ENCODE measurements at places on chromosomes 16 and 17.

GRCh38 chr16:79758615-79759346 is 158.2 kb upstream of the MAF start:
- no peak for DNase-seq

DNA sequence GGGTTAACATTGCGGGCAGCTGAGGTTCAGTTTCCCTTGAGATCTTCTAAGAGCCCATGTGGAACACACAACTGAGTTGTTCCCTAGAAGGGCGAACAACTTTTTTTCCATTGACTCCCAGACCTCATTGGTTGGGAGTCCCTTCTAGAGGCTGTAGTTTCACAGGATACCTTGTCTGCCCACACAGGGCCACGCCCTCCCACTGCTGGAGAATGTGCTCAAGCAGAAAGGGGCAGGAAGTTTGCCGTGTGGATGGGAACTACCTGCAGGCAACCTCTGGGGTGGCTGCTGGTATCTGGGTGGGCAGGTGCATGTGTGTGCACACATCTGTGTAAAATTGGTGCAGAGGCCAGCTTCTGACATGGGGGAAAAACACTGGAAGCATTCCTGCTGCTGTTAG is 178.8 kb upstream of the PSMD7 start:
- DNase-seq: no peak

GRCh38 chr16:539901-540530 is 12.5 kb downstream of the CAPN15 start:
- no peak for DNase-seq

GRCh38 chr17:70314506-70314905 is 145.2 kb downstream of the KCNJ2 start:
- no peak for DNase-seq

DNA sequence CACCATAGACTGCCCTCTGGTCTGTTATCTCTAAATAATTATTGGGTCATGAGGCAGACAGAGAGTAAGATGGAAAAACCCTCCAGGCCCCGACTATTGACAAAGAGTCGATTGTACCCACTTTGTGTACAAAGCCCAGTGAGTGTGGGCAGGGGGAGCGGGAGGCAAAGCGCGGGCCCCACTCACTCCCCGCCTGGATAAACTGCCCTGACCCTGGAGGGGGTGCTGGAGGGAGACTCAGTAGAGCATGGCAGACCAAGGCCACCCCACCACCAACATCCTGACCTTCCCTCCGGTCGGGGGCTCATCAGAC is 11.2 kb upstream of the CPSF4L start:
- no peak for DNase-seq

DNA sequence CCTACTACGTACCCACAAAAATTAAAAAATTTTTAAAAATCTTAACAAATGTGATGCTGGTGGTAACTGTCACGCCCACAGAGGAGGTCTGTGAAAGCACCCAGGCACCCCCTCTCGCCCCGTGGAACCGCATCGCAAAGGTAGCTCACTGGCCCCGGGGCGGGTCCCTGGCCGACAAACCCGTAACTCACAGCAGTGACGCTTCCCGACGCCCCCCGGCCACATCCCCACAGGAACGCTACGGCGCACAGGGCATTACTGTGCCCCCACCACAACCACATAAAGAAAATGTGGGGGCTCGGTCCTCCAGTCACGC is 366 bp downstream of the ANKS3 start:
- no peak for DNase-seq

GRCh38 chr16:28298511-28298878 is 6.2 kb downstream of the SBK1 start:
- DNase-seq: no peak

GRCh38 chr17:78127239-78127887 is 1.2 kb downstream of the TMC6 start:
- DNase-seq: peak; percentile 57

DNA sequence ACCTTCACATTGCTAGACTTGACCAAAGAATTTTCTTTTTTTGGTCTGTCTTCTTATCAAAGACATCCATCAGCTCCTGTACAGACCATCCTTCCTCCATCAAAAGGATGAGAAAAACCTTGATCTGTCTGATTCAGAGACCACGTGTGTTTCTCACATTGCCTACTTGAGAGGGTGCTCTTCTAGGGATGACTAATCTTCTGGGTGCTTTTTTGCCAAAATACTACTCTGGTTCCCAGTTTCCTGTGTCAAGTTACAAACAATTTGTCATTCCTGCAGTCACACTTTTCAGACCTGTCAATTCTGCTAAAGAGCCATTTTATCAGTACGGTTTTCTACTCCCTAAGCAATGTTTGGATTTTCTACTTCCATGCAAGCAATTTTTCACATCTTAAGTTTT is 492.2 kb downstream of the CDH11 start:
- DNase-seq: no peak

DNA sequence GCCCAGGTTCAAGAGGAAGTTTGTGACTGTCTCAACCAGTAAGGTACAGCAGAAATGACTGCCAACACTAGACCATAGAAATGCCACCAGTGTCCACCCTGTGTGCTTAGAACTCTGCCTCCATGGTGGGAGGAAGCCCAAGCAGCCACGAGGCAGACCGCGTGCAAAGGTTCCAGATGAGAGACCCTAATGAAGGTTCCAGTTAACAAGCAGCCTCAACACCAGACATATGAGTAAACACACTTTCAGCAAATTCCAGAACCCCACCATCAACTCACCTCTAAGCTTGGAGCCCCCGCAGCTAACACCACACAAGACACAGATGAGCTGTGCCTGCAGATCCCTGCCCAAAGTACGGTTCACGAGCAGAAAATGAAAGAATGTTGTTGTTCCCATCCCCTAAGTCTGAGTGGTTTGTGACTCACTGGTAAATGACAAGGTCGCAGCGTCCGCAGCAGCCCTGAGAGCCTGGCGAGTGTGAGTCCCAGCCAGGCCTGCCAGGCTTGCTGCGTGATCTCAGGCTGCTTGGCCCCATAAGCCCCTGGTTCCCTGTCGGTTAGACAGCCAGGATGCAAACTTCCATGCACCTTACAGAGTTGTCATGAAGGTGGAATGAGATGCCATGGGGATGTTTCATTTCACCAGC is 193.7 kb downstream of the C16orf95 start:
- DNase-seq: no peak

GRCh38 chr16:27644165-27644564 is 94.2 kb downstream of the KATNIP start:
- DNase-seq: no peak

GRCh38 chr16:71540-72401 is 660 bp downstream of the RHBDF1 start:
- DNase-seq: no peak

- no peak for DNase-seq
Measured at GRCh38 chr16:10103118-10103517, 79.1 kb downstream of the GRIN2A start.

DNA sequence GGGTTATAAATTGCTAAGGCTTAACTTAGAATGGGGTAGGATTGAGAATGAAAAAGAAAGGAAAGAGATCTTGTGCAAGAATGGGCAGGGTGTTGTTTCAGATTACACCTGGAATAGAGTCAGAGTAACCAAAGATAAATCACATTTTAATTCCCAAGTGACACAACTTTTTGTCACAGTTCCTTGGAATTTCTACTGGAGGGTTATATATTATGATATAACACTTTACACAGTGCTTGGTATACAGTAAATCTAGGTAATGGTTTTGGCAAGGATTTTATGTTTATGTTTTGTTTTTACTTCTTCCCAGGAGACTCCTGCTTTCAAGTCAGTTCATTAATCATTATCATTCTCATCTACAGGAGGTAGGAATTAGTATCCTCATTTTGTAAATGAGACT is 115.7 kb upstream of the KCNJ16 start:
- no peak for DNase-seq

GRCh38 chr17:75552425-75553294 is 27.2 kb downstream of the LLGL2 start:
- DNase-seq: no peak

DNA sequence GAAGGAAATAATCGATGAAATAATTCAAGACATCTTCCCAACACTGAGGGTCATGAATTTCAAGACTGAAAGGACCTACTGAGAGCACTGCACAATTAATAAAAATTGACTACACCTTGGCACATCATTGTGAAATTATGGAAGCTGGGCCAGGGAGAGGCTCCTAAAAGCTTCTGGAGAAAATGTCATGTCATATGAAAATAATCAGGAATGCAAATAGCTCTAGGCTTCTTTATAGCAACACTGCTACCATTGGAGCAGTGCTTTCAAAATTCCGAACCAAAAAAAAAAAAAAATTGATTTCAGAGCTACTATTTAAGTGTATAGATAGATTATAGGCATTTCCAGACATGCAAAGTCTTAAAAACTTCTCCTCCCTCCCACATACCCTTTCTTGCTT is 6.4 kb upstream of the ALOX15B start:
- DNase-seq: no peak

GRCh38 chr16:81165411-81166097 is 69.4 kb upstream of the GCSH start:
- DNase-seq: no peak

DNA sequence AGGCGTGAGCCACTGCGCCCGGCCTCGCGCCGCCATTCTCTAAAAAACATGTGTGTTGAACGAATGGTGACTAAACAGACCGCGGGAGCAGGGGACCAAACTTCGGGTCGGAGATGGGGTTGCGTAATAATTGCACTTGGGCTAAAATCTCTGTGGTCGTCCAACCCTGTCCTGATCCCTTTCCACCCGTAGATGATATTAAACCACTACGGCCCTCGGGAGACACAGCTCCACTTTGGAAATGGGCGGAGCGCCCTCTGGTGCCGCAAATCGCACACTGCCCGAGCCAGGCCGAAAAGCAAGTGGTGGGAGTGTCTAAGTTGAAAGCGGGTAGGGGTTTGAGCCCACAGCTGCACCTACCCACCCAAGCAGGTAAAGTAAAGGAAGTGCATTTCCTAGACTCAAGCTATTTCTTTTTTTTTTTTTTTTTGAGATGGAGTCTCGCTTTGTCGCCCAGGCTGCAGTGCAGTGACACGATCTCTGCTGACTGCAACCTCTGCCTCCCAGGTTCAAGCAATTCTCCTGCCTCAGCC is 17.0 kb downstream of the CAVIN1 start:
- peak; percentile 72 for DNase-seq

DNA sequence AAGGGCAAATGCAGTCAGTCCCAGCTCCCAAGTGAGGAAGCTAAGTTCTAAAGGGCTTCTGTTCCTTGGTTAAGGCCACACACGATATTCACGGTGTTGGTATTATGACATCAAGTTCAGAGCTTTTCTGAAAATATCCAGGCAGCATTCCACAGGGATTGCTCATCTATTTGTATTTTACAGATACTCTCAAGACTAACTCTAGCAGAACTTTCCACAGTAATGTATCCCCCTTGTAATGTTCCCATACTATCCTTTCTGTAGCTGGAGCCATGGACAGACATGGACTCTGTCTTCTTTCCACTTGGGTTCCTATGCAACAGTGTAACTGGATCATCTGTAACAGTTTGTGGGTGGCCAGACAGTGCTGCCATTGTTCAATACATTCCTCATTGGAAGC is 13.5 kb downstream of the SDR42E1 start:
- DNase-seq: no peak

DNA sequence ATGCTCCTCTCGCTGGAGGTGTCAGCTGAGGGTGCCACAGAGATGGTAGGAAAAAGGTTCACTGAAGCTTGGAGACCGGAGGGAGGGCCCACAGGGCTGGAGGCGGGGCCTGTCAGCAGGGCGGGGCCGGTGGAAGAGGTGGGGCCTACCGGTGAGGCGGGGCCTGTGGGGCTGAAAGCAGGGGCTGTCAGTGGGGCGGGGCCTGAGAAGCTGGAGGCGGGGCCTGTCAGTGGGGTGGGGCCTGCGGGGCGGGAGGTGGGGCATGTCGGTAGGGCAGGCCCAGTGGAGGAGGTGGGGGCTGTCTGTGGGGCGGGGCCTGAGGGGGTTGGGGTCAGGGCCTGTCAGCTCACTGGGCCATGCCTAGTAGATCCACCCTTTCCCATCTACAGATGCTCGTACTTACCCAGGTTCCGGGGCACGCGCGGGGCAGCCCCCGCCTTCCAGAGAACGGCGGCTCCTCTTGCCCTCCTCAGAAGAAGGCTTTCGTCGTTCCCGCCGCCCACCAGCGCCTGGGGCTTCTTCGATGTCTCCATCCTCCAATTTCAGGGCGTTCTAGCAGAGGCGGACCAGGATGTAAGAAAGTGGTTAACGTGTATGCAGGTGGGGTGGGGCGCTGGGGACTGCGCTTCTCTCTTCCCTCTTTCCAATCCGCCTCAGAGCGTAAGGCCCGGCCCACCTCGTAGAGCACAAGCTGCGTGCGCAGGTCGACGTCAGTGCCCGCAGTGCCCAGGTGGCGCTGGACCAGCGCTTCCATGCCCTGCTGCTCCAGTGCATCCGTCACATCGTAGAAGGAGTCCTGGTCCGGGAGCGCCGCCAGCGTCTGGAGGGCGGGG is 9.8 kb downstream of the TMEM208 start:
- DNase-seq: peak; percentile 26

- DNase-seq: no peak
Measured at GRCh38 chr16:75794426-75794825, 68.1 kb upstream of the CPHXL start.

DNA sequence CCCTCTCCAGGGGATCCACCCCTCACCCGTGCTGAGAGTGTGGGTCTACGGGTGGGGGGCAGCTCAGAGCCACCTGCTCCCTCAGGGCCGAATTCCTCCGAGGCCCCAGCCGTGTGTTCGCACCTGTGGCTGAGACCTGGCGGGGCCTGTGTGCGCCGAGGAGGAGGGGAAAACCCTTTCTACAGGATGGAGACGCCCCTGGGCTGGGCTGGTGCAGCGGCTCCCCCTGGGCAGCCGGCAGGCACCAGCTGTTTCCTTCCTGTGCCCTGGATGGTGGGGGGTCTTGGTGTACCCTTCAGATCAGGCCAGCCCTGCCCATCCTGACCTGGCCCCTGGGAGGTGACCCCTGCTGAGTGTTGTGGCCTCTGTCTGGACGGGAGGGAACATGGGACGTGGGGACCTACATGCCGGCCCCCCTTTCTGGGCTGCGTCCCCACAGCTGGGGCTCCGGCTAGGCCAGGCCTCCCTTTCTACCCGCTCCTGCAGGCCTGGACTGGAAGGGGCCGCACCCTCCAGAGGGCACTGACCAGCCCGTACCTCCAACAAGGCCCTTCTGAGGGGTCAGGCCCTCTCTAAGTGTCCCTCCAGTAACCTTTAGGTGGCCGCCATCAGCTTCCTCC is 28.3 kb upstream of the PABPN1L start:
- DNase-seq: no peak

DNA sequence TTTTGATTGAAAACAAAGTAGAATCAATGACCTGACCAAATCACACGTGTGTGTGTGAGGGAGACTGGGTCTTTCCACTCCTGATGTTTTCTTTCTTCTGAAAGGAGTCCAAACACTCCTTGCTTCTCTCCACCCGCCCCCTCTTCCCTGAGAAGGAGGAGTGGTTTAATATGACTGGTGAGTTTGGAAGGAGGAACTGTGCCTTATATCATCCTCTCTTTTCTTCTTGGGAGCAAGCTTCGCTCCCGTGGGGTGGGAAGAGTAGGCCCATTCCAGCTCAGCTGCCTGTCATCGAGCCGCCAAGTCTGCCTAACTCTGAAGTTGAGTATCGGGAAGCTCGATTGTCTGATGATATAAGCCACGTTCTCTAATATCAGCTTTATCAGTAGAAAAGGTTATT is 96.5 kb downstream of the YPEL2 start:
- DNase-seq: no peak

GRCh38 chr16:86355531-86355930 is 154.8 kb upstream of the FOXF1 start:
- DNase-seq: no peak

GRCh38 chr17:14299280-14300141 is 1.4 kb upstream of the HS3ST3B1 start:
- DNase-seq: peak; percentile 17
